ENCODE measurements at places on chromosomes 11 and 22.
A peak's percentile ranks its signal among the peaks of the same experiment; 100 is the strongest.

GRCh38 chr11:60776167-60776566 lies 9.0 kb upstream of the MS4A10 start:
- DNase-seq = no peak

GRCh38 chr11:111923951-111924350 lies 5.2 kb downstream of the C11orf52 start:
- DNase-seq = no peak

GRCh38 chr22:46371623-46372226 lies 36.2 kb downstream of the TRMU start:
- DNase-seq = no peak

DNA sequence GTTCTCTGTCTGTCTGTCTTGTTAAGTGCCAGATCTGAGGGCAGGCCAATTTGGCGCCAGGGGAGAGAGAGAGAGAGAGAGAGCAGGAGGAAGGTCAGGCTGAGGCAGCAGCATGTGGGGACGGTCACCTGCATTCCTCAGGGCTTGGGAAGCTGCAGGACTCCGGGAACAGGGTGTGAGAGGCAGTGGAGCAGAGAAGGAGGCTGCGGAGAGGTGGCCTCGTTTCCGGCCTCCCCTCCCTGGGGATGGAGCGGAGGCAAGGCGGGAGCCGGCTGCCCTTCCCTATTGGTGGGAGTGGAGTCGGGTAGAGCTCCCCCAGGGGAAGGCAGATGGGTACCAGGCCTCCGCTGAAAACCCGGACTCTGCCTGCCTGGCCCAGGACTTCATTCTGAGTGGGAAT lies 9.7 kb downstream of the CLMP start:
- DNase-seq = no peak

DNA sequence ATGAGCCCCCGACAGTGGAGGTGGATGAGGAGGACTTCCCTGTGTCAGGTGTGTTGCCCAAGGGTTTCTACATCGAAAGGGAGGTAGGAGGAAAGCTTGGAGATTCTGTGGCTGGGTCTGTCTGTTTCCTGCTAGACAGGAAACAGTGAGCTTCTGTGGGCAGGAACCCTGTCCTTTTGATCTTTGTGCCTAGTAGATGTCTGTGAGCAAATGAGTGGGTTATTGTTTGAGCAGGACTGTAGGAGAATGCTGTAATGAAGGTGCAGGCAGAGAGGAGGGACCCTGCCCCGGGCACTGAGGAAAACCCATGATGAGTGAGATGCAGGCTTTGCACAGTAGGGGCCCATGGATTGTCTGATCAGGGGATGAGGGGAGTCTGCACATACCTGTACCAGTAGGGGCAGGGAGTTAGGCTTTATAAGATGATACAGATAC lies 14.0 kb downstream of the USP35 start:
- DNase-seq = no peak

GRCh38 chr11:86202013-86202336 lies 42.6 kb upstream of the EED start:
- DNase-seq = no peak

- DNase-seq = no peak
Observed at GRCh38 chr11:37963440-37963839, 1365.4 kb upstream of the RAG2 start.

DNA sequence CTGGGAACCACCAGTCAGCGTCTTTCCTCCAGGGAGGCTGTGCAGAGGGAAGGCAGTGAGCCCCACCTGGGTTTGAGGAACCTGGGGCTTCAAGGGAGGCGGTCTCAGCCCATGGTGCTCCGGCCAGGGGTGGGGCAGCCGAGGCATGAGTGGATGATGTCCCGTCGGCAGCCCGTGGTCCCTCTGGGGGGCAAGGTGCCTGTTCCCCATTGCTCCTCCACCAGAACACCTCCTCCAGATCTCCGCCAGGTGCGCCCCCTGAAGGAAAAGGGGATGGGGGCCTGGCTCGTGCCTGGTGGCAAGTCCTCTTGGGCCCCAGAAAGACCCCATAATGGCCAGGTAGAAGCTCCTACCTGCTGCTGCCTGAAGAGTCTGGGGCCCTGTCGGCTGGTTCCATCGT lies 94.1 kb downstream of the KCNQ1 start:
- DNase-seq = no peak

DNA sequence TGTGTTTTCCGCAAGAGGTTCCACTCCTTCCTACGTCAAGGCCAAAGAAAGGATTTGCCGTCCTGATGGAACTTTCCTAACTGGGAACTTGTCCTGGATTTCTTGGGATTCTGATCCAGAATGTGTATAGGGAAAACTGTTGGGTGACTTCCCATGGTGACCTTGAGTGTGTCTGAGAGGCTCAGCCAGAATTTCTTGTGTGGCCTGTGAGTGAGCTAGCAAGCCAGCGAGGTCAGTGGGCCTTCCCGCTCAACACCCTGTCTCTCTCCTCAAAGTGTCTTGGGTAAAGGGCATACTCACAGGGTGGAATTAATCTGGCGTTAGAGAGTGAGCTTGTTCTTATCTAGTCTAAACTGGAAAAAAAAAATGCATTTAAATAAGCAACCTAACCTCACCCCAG lies 20.4 kb downstream of the ZNRF3 start:
- DNase-seq = no peak

DNA sequence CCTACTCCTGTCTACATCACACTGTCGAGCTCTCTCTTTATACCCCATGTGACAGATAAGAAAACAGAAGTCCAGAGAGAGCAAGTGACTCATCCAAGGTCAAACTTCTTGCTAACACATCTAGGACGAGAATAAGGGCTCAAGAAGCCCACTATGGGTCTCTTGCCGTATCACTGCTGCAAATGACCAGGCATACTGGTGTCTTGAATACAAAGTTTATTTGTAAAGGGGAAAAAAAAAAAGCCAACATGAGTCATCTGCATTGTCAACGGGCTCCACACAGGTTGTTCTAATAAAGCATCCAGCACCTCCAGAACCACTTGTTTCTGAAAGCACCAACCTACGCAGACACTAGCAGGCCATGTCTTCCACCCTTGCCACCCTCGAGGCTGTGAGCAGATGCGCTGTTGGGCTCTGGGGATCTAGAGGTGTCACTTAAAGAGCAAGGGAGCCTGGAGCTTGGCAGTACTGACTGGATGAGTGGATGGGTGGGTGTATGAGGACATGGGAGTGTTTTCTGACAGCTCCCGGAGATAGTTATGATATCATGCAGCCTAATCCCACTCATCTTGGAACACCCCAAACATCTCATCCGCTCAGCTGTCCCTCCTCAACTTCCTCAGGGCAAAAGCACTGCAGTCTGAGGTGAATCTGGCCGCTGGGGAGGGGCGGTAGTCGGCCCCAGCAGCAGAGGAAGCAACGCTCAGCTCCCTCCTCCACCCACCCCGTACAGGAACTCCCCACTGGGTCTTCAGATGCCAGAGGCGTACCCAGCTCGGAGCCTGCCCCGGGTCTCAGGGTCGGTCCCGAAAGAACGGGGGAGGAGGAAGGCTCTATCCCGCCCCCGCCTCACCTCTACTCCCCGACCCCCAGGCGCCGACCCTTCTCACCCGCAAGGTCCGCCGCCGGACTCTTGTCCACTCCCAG lies 1.0 kb downstream of the SMCO4 start:
- no peak for DNase-seq

DNA sequence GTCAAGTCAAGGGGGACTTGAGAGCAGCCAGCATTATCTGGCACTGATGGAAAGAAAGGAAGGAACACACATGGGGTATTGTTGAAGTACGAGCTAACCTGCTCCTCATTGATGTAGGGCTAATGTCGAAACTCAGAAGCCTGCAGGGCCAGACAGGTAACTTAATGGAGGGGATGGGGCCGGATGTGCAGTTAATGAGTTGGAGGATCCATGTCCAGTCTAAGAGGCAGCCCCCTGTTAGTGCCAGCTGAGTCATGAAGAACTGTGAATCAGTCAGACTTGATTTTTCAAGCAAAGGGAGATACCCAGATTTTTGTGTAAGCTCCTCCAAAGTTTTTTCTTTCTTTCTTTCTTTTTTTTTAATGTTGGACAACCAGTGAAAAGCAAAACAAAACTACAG lies 65.6 kb downstream of the CECR2 start:
- DNase-seq = no peak

- no peak for DNase-seq
Observed at GRCh38 chr22:44824271-44824670, 71.9 kb downstream of the ARHGAP8 start.

- no peak for DNase-seq
Observed at GRCh38 chr22:45336971-45337431, 27.3 kb downstream of the FAM118A start.

GRCh38 chr11:118078911-118079411 lies 2.1 kb downstream of the TMPRSS4 start:
- DNase-seq = no peak

GRCh38 chr11:4018641-4019040 lies 76.0 kb upstream of the RRM1 start:
- no peak for DNase-seq

GRCh38 chr11:71311176-71311925 lies 59.0 kb upstream of the SHANK2 start:
- DNase-seq = no peak

DNA sequence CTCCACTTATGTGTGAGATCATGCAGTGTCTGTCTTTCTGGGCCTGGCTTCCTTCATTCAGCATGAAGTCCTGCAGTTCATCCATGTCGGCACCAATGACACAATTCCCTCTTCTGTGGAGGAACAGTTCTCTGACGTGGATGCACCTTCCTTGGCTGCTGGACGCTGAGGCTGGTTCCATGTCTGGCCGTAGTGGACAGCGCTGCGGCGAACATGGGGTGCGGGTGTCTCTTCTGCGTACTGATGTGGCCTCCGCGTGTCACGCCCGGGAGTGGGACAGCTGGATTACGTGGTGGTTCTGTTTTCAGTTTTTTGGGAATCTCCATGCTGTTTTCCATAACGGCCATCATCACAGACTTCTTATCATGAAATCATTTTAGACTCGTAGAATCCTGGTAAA lies 16.9 kb upstream of the MUC2 start:
- DNase-seq = no peak

GRCh38 chr11:17813391-17814059 lies 78.9 kb downstream of the KCNC1 start:
- no peak for DNase-seq

DNA sequence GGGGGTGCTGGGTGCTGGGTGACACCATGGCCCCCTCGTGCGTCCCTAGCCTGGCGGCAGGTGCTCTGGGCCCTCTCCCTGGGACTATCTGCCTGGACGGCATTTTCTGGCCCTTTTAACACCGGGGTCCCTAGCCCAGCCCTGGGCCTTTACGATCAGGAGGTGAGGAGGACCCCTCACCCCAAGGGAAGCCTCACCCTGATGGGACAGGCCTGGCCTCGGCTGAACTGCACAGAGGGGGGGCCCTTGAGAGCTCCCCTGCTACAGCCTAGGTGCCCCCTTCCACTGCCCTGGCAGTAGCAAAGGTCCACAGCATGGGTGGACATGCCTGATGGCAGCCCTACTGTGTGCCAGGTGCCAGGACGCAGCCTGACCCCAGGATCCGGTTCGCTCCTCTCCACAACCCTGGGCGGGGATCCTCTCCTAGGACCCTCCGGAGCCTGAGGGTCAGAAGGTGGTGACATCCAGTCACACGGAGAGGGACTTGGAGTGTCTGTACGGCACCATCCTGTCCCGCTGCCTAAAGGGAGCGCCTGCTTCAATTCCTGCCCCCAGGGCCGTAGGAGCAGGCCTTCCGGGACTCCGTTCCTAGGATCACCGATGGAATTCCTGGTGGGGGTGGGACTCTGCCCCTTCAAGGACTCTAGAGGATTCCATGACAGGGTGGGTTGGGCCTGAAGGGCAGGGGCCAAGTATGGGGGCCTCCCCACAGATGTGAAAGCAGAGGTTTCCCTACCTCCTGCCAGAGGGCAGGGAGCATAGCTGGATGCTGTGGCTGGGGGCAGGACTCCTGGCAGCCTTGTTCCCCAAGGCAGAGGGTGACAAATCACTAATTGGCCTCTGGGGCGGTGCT lies 33.0 kb upstream of the TH start:
- DNase-seq = no peak

- DNase-seq = no peak
Observed at GRCh38 chr11:2511421-2512369, 66.9 kb downstream of the KCNQ1 start.

- no peak for DNase-seq
Observed at GRCh38 chr22:36734171-36735058, 30.9 kb upstream of the CACNG2 start.

DNA sequence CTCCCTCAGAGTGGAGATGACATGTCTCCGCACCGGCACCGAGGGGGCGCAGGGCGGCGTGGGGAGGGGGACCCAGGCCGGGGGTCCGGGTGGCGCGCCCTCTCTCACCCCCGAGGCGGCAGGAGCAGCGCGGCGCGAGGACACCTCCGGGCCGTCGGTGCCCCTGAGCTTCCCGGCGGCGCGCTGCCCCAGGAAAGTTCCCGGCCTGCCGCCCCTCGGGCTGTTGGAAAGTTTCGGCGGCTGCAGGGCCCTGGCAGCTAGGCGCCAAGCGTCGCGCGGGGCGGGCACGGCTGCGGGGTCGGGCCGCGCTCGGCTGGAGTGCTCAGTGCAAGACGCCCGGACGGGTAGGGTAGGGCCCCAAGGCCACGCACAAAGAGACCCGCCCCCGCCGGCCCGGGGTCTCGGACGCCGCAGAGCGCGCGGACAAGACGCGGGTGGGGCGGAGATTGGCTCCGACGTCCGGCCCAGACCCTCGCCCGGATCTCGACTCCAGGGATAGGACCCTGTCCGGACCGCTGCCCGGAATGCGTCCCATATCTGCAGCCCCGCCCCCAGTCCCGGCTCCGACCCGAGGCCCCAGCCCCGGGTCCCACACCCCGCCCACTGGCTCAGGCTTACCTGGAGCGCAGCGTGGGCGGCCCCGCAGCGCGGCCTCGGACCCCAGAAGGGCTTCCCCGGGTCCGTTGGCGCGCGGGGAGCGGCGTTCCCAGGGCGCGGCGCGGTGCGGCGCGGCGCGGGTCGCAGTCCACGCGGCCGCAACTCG lies 471 bp downstream of the ARVCF start:
- DNase-seq = peak; percentile 31

GRCh38 chr22:19974268-19974861 lies 32.7 kb upstream of the TXNRD2 start:
- peak; percentile 68 for DNase-seq

GRCh38 chr22:50257451-50258360 lies 3.8 kb downstream of the MAPK12 start:
- no peak for DNase-seq

DNA sequence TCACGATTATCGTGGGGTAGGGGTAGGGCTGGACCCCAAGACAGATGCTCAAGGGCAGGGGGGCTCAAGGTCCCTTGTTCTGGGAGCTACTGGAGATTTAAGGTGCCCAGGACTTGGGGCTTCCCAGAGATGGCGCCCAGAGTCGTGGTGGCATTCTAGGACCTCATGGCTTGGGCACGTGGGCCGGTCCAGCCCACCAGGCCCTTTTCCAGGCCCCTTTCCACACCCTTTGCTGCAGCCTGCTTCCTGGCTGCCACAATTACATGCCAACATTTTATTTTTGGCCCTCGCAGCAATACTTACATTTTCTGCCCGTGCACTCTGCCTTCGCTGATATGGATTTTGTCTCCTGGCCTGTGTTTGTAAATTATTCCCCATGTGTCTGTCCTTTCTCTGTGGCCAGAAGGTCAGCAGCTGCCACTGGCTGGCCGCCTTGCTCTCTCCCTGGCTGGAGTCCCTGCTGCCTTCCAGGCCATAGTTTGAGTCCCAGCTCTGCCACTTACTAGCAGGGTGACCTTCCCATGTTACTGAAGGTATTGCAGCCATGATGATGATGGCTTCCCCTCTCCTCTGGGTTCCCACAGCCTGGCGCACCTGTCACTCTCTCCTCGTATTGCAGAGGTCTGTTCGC lies 11.2 kb downstream of the MB start:
- no peak for DNase-seq
